ENCODE measurements at places on chromosomes 16 and 17.

- DNase-seq: no peak
Measured at GRCh38 chr16:55384288-55385247, 60.6 kb downstream of the IRX6 start.

DNA sequence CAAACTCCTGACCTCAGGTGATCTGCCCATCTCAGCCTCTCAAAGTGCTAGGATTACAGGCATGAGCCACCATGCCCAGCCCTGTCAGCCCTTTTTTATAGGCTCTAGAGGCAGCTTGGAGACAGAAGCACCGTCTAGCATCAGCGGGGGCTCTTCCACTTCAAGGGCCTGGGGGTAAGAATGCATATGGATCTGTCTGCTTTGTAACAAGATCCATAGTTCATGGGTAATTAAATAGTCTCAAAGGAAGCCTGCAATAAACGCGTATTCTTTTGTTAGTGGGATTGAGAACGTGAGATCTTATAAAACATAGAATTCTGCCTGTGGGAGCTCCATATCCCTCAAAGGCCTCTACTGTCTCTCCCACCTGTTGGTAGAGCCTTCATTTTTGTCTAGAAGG, 142.1 kb downstream of the SHISA6 start:
- DNase-seq: no peak

GRCh38 chr17:79281803-79282202, 207.2 kb downstream of the ENGASE start:
- no peak for DNase-seq

DNA sequence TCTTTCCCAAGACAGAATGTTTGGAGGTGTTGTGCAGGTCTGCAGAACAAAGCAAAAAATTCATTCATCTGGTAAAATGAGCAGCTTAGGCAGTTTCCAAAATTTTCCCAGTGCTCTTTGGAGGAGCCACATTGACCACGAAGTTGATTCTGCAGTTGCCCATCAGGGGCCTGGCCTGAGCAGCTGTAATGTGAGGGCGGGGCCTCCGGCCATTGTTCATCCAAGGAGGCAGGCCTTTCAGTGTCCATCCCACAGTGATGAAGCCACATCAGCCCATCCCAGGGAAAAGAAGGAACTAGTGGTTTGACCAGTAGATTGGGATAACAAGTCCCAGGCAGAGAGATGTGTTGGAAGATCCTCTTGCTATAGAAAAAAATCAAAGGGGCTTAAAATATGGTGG, 10.1 kb downstream of the UBFD1 start:
- DNase-seq: no peak

GRCh38 chr17:49515196-49515770, 20.2 kb downstream of the NGFR start:
- no peak for DNase-seq

Measured in stimulated activated CD8-positive, alpha-beta memory T cell treated with anti-CD3 and anti-CD28 coated beads, Interleukin-7, amount 100 ng/mL, for 48 hours (primary cell).